ENCODE measurements at places on chromosomes 4 and X.

GRCh38 chr4:101256222-101256621 lies 91.1 kb downstream of the PPP3CA start:
- DNase-seq: peak; percentile 59

GRCh38 chr4:94728056-94728766 lies 29.5 kb upstream of the BMPR1B start:
- DNase-seq: no peak

DNA sequence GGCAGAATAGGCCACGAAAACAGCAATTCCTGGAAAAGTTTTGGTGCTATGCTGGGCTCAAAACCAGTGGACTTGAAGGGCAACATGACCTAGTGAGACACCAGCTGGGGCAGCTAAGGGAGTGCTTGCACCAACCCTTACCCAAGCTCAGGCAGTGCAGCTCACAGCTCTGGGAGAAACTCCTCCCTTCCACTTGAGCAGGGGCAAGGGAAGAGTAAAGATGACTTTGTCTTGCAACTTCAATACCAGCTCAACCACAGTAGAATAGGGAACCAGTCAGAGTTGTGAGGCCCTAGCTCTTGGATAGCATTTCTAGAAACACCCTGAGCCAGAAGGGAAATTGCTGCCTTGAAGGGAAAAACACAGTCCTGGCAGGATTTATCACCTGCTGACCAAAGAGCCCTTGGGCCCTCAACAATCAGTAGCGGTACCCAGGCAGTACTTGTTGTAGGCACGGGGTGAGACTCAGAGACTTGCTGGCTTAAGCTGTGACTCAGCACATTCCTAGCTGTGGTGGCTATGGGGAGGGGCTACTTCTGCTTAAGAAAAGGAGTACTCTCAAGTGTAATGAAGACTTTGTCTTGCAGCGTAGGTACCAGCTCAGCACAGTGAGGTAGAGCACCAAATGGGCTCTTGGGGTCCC lies 19.7 kb upstream of the ABCG2 start:
- no peak for DNase-seq

DNA sequence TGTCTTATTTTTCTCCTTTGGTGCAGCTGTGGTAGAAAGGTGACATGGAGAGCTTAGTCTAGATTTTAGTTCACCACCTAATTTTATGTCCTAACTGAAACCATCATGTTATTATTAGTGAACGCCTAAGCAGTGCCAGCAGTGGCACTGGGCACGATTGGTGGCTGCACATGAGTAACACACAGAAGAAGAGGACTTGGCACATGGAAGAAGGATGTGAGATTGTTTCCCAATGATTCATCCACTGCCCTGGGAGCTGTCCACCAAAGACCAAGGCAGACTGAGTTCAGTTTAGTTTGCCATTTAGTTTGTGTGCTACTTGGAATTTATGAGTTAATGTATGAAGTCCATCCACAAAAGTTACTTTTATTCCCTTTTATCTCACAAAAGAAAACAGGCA lies 68.1 kb upstream of the NAP1L5 start:
- no peak for DNase-seq

- DNase-seq: peak; percentile 36
Measured at GRCh38 chrX:22300130-22300529, 27.4 kb downstream of the CBLL2 start.

GRCh38 chr4:99248714-99249113 lies 29.7 kb upstream of the ADH6 start:
- DNase-seq: no peak

GRCh38 chr4:156481845-156482244 lies 489.8 kb downstream of the PDGFC start:
- DNase-seq: no peak

GRCh38 chr4:57462843-57463242 lies 352.7 kb upstream of the IGFBP7 start:
- peak; percentile 59 for DNase-seq

DNA sequence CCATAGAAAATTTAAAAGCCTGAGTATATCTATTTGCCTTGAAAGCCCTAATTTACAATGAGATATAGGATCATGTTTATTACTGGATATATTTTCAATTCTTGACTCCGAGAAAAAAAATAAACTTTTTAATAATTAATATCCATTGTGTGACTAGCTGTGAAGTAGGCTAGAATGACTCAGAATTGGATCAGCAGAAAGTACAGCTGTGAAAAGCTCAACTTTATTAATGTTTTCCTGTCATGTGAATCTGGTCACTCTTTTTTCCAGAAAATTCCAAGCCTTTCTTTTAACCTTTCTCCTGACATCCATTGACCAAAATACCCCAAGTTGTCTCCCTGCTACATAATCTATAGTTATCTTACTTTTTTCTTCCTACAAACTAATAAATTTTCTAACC lies 171.8 kb upstream of the PACRGL start:
- DNase-seq: no peak

- no peak for DNase-seq
Measured at GRCh38 chr4:75051431-75051830, 118.5 kb downstream of the PARM1 start.
